ENCODE measurements at places on chromosomes 1 and 21.

DNA sequence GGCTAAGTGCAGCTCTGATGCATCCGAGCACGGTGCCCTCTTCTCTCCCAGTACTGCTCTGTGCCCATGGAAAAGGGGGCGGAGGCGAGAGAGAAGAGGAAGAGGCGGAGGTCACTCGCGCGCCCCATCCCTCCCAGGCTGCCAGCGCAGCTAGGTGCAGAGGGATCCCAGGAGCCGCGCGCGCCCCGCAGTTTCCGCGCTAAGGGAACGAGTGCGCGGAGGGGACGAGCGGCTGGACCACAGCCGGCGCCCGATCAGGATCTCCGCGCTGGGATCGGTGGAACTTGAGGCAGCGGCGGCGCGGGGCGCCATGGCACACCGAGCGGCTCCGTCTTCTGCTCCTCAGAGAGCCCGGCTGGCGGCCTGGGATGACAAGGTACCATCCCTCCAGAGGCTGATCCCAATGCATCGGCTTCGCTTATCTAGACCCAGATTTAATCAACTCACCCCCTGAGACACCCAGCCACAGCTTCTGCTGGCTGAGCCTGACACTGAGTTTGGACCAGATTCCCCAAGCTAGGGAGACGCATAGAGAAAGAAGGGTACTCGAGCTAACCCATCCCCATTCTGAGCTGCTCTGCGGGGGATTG lies at the start of gene PTGFR:
Gene PTGFR, plus strand, starts transcription at position 114 of the 590 bp plus-strand sequence. CDS start 1,770 bp downstream, outside the sequence.
- no peak for DNase-seq

- no peak for DNase-seq
Observed at GRCh38 chr1:44040418-44040817, 9.2 kb upstream of the SLC6A9 start.

DNA sequence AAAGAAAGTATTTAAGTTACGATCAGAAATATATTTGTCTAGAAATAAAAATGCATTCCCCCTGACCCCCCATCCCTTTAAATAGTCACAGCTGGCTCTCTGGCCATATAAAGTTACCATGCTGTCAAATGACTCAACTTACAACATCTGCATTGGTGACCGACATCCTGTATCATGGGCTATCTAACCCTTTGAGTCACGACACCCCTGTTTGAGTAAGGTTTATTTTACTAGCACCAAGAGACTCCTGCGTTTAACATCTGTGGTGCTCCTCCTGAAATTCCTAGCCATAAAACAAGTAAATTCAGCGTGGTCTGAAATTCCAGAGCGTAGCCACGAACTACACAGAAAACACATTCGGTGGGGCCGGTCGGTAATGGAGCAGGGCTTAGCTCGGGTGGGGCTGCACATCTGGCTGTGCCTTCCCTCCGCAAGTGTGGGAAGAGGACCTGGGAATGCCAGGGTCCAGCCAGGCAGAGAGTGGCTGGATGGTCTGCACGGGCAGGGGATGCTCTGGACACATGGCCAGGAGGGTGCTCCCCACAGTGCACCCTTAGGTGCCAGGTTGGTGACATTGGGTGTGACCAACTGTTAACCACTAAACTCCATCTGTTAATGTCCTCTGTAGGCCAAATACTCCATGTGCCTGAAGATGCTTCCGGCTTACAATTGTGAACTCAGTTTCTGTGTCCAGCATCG lies 53.0 kb upstream of the CLDN14 start:
- no peak for DNase-seq

GRCh38 chr1:234540404-234540762 lies 61.4 kb upstream of the TARBP1 start:
- no peak for DNase-seq

DNA sequence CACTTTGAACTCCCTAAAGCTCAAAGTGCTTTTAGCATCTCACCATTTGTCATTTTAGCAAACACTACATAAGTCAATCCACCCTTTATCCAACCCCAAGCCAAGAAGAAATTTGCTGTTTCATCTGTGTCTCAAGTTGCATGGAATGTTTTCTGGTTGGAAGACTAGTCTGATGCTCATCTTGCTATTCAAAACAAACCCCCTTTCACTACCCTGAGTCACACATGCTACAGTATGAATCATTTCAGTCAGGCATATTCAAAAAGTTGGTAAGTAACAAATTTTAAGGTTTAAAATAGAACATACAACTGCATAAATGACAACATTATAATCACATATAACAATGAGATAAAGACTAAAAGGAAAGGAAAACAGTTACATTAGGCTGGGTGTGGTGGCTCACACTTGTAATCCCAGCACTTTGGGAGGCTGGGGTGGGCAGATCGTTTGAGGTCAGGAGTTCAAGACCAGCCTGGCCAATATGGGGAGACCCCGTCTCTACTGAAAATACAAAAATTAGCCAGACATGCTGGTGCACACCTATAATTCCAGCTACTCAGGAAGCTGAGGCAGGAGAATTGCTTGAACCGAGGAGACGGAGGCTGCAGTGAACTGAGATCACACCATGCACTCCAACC lies 38.7 kb downstream of the DSTYK start:
- DNase-seq: no peak

GRCh38 chr21:8997011-8997440 lies 1524.4 kb upstream of the TPTE start:
- DNase-seq: no peak

DNA sequence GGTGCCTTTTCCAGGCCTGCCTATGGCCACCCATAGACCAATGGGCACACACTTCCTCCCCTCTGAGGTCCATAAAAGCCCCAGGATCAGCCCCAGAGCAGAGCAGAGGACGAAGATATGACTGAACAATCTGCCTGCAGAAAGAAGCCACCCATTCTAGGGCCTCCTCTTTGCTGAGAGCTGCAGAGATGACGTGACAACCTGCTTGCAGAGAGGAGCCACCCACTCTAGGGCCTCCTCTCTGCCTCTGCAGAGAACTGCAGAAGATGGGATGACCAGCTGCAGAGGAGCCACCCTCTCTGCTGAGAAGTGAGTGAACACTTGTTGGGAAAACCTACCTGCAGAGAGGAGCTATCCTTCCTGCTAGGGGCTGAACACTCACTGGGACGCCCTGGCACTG lies 79.7 kb downstream of the SCMH1 start:
- DNase-seq: no peak

DNA sequence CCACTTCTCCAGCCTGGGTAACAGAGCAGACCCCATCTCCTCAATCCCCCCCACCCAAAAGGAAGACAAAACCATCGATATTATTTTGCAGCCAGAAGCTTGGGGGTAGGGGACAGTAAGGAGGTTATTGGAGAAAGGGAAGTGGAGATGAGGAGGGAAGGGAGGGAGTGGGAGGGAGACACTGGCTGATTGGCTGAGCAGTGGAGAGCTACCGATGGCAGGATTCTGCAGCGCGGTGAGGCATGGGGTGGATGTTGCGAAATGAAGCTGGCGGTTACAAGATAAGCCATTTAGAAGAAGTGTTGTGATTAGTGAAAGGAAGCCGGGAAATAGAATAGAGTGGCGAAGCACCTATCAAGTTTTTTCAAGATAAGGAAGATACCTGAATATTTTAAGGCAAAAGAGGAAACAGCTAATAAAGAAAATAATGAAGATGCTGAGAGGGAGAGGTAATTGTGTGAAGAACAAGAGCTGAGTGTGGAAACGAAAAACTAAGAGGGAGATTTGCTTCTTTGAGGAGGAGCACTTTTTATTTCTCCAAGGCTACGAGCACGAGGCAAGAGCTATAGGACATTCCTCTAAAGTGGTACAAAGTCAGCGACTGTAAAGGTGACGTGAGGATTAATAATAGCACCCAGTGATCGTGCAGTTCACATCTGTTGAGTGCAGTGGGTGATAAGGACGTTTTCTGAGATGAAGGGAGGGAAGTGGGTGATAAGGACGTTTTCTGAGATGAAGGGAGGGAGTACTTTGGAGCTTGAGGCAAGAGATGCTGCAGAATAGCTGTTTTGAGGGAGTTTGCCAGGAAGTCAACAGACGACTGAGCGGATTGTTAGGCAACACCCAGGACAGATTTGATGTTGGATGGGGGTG lies 103.2 kb upstream of the KIF26B start:
- DNase-seq: no peak

GRCh38 chr1:232636799-232637198 lies 6.9 kb upstream of the SIPA1L2 start:
- DNase-seq: no peak

GRCh38 chr1:161330346-161330745 lies 16.2 kb downstream of the SDHC start:
- no peak for DNase-seq

GRCh38 chr1:12630946-12631530 lies 12.8 kb upstream of the AADACL4 start:
- no peak for DNase-seq

GRCh38 chr1:225389843-225390242 lies 38.0 kb downstream of the LBR start:
- no peak for DNase-seq

GRCh38 chr1:203526130-203526529 lies 32.2 kb downstream of the OPTC start:
- DNase-seq: no peak

DNA sequence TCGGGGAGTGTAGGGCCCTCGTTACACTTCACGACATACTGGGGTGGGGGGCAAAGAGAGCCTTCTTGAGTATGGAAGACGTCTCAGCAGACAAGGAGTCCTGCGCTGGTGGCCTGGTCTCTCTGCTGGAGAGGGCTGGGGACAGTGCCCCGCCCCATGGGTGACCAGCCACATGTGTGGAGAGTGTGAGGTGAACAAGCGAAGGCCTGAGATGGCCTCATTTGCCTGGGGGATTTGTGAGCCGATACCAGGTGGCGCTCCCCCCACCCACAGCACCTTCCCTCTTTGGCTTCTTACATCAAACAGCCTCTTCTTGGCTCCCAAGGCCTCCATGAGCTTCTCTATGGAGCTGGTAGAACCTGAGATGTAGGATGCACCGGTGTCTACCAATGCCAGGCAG lies 4.0 kb upstream of the ETNK2 start:
- DNase-seq: no peak

DNA sequence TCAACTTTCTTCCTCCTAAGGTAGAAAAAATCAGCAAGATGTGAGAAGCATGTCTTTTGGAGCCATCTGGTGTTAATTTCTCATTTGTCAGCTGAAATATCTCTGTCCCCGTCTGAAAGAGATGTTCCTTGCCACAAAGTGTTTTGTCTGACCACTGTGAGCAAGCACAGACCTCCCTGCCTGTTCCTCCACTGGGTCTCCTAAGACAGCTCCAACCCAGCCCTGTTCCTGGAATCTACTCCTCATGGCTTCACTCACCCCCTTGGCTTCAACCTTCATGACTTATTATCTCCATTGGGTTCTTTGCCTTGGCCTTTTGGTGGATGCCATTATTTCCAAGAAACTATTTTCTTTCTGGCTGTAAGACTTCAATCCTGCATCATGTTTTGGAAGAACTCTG lies 65.7 kb upstream of the CACHD1 start:
- no peak for DNase-seq

DNA sequence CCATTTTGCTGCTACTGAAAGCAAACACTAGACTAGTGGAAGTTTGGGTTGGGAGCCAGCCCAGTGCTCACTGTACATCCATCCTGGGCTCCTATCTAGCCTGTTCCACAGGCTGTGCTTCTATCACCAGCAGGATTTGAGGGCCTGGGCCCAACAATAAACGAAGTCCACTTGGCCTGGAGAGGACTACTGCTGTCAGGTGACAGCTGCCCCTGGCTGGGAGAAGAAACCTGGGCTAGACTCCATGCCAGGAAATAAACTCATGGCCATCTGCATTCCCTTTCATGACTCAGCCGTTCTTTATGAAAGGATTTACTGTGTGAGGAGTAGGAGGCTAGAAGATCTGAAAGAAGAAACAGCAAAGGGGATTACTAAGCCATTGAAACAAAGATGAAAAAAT lies 35.5 kb downstream of the COLGALT2 start:
- no peak for DNase-seq

- DNase-seq: no peak
Observed at GRCh38 chr1:4622821-4623220, 31.6 kb upstream of the AJAP1 start.

DNA sequence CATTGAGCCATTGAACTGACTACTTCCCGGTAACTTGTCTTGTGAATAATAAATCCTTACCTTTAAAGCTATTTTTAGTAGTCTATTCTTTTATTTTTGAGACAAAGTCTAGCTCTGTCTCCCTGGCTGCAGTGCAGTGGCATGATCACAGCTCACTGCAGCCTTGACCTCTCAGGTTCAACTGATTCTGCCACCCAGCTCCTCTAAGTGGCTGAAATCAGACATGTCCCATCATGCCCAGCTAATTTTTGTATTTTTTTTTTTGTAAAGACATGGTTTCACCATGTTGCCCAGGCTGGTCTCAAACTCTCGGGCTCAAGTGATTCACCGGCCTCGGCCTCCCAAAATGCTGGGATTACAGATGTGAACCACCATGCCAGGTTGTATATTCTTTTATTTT lies 59.3 kb upstream of the PTGS2 start:
- DNase-seq: no peak

DNA sequence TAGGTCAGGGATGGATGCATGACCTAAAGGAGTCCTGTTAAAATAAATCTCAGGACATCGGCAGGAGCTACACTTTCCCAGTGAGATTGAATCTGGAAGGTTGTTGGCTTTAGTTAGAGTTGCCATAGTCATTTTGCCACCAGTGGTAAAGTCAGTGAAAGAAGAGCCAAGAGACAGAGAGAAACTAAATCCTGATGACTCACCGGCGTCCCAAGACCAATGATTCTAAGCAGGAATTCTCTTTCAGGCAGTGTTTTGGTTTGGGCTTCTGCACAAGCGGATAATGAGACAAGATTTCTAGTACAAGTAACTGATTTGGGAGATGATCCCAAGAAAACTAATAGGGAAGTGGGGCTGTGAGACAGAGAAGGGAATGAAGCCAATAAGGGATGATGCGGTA lies 88.8 kb upstream of the ETS2 start:
- no peak for DNase-seq

- no peak for DNase-seq
Observed at GRCh38 chr1:60874718-60875117, 207.6 kb upstream of the NFIA start.

All from CD8-positive, alpha-beta T cell (primary cell).